Fibroblast of pulmonary artery (primary cell): ENCODE measurements at places on chromosomes 3 and 15.

DNA sequence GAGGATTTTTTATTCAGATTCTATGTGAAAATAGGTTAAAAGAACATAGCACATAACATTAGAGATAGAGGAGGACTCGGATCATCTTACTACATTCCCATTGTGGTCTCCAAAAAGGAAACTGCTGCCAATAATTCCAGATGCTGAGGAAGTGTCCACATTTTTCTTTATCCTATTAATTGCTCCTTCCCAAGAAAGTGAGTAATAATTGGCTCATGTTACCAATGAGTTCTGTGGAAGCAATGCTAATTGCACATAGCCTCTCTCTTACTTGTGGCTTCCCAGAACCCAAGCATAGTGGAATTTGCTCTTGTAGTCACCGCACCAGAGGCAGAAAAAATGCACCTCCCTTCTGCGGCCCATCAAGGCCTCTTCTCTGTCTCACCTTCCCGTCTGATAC is 208.4 kb downstream of the PLOD2 start:
- DNase-seq, result peak; percentile 73

DNA sequence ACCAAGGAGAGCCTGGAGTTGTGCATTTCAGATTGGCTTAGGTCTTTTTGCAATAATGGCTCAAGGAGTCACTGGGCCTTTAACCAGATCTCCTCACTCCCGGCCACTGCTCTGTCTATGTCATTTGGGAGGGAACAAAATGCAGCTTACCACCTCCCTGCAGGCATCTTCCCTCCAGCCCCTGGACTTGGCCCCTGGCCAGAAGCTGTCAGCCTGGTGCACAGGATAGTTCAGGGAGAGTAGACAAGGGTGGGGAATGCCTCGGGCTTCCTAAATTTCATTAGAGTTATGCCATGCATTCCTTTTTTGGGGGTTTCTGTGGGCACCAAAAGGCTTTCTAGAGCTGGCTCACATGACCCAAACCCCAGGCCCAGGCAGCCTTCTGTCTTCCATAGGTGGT is 70.2 kb upstream of the HRH1 start:
- DNase-seq, result no peak

- no peak for DNase-seq
Observed at GRCh38 chr15:94381384-94381783, 150.0 kb downstream of the MCTP2 start.

- no peak for DNase-seq
Observed at GRCh38 chr3:65971293-65972252, 67.1 kb downstream of the MAGI1 start.

- no peak for DNase-seq
Observed at GRCh38 chr3:48970586-48970985, 19.5 kb upstream of the P4HTM start.

DNA sequence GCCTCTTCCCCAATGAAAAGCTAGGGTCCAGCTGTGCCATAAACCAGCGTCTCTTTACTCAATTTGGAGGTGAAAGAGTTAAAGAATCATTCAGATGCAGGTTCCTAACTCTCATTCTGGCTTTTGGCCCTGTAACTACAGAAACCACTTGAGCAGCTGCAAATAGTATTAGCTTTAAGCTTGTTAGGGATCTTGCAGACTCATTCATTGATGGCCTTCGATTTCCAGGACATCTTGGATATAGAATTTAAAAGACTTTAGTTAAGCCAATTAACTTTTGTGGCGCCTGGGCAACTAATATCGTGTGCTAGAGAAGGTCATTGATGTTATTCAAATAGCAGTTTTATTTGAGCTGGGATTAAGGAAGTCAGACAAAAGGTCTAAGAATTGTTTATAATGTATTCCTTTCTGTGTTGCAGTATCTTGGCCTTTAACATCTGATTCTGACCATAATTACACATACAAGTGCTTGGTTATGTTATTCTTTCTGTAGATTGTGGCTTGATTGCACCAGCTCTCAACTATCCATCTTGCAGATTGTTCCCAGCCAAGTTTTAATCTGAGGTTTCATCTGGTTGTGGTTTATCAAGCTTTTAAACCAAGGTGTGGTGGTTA is 185.3 kb downstream of the CACNA2D3 start:
- no peak for DNase-seq

DNA sequence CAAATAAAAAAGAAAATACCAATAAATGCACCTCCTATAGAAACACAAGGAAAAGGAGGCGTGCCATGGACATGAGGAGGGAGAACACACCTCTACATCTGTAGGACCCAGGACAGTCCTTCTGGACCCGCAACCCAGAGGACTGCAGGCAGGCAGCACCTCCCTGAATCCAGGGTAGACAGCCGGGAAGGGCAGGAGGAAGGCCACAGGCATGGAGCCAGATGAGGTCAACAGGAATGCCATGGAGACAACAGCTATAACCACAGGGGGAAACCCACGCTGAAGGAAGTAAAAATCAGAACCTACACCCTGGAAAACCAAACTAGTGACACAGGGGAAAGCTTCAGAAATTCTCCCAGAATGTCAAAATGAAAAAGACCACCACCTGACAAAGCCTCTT is 248.8 kb upstream of the NSMCE3 start:
- DNase-seq, result peak; percentile 14
